MCF 10A (cell line): ENCODE measurements at places on chromosomes 11 and 22. TPM values are rescaled to one million over a fixed set of nuclear protein-coding genes. Genes with fewer than 3 reads are reported as not detected.

HIRA gene
- total RNA-seq: 22.0 and 24.3 TPM in 2 replicates

KRTAP5-1 gene
- total RNA-seq: not detected in 2 replicates

PARVG gene
- 0.23 TPM in 1 of 2 replicates, not detected in the other for total RNA-seq

PTPN5 gene
- not detected in 2 replicates for total RNA-seq

ACO2 gene
- total RNA-seq: 105 and 109 TPM in 2 replicates

CARNS1 gene
- total RNA-seq: 0.07 TPM in 1 of 2 replicates, not detected in the other
